ENCODE measurements at places on chromosomes 11 and 22. TPM values are rescaled to one million over a fixed set of nuclear protein-coding genes. Genes with fewer than 3 reads are reported as not detected.

DNA sequence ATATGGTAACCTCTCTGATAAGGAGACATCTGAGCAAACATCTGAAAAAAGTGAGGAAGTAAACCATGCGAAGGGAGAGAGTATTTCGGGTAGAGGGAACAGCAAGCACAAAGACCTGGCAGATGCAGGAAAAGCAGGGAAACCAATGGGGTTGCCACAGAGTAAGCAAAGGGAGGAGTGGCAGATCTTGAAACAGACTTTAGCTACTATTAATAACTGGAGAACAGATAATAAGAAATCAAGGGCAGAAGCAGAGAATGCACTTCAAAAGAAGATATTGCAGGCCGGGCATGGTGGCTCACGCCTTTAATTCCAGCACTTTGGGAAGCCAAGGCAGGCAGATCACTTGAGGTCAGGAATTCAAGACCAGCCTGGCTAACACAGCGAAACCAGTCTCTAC, 18.1 kb downstream of the MRTFA start:
- no peak overlapping the region for H3K4me3 ChIP-seq
- no peak overlapping the region for H3K27ac ChIP-seq
- no peaks in the 10 kb centered on the region for H3K4me1 ChIP-seq
- H3K27me3 ChIP-seq, result no peaks in the 10 kb centered on the region

- peaks cover 3% of the 10 kb centered on the region for H3K4me1 ChIP-seq
- no peaks in the 10 kb centered on the region for H3K27me3 ChIP-seq
These were observed 57.5 kb downstream of the PTPRJ start for GRCh38 chr11:48037709-48038468.

The MPZL2 gene
- total RNA-seq, result 53.0 TPM

DNA sequence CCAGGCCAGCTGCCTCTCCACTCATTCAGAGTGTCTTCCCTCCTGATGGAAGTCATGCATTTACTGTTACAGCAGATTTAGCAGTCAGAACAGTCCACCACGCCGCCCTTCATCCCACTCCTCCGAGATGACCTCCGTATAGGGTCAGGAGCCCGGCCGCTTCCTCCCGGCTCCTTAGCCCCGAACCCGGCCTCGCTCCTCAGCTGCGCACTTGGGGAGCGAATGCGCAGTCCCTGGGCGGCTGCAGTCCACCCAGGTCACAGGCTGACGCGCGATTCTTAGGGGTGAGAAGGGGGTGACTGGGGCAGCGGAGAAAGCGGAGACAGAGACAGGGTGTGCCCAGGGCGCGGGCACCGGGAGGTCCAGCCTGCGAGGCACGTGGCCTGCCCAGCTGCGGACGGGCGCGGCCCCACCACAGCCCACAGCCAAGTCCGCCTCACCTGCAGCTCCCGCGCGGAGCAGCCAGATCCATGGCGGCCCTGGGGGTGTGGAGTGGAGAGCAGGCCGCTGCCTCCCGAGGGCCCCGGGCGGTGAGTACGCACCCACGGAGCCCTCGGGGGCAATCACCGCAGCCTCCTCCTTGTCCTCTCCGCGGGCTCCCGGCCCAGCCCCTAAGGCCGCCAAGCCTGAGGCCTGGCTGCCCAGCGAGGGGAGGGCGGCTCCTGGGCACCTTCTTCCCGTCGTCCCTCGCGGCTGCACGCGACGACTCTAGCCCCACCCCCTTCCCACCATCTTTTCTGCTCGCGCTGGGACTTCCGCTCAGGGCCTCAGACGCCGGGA, 286.6 kb downstream of the BRD1 start:
- H3K4me3 ChIP-seq, result no peak overlapping the region
- no peaks in the 10 kb centered on the region for H3K36me3 ChIP-seq
- H3K27ac ChIP-seq, result no peak overlapping the region
- no peaks in the 10 kb centered on the region for H3K4me1 ChIP-seq

- H3K36me3 ChIP-seq, result no peaks in the 10 kb centered on the region
- DNase-seq, result no peak
- H3K27ac ChIP-seq, result no peak overlapping the region
These were observed 42.7 kb downstream of the IGLL1 start for GRCh38 chr22:23537416-23537815.

The MMP7 gene
- not detected for total RNA-seq

DNA sequence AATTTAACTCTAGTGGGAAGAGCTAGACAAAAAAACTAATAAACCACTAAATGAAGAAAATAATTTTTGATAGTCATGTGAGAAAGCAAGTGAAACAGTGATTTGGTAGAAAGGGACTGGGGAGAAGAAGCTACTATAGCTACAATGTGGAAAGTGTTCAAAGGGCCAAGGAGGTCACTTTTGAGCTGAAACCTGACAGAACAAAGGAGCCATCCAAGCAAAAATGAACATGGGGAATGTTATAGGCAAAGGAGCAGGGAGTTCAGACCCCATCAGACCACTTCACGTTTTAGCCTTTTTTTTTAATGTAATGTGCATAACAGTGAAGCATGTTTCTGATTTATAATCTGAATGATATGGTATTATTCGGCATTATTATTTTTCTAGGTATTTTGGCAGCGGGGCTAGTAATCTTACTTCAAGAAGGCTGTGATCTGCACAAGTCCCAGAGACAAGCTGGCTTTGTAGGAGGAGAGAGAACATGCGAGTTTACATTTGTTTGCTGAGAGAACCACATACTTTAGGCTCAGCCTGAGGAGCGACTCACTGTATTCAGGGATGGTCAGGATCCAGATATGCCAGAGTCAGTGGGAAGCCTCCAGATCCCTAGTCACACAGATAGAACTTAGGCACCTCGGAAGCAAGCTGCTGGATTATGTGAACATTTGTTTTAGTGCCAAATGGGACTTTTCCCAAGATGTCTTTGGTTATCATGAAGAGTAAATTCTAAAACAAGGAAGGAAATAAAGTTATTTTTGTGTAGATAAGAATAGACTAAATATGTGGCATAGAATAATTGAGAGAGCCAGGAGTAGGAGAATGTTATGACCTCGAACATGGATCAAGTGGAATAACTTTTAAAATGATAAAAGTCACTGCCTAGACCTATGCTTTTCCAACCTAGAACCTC, 118.6 kb downstream of the TRIM44 start:
- no peaks in the 10 kb centered on the region for H3K36me3 ChIP-seq
- H3K4me3 ChIP-seq, result no peak overlapping the region
- H3K27ac ChIP-seq, result no peak overlapping the region
- no peak for DNase-seq
- H3K27me3 ChIP-seq, result no peaks in the 10 kb centered on the region
- no peaks in the 10 kb centered on the region for H3K4me1 ChIP-seq

All from ascending aorta (tissue), 2 donors.